NCI-H1930 (cell line): ENCODE measurements at places on chromosomes 2 and 18.

GRCh38 chr2:120666433-120666832 lies 69.2 kb upstream of the GLI2 start:
- no peak for DNase-seq

- DNase-seq = no peak
Observed at GRCh38 chr2:96913398-96914202, 43.7 kb upstream of the SEMA4C start.

- DNase-seq = no peak
Observed at GRCh38 chr18:32891797-32892196, 119.0 kb upstream of the KLHL14 start.

DNA sequence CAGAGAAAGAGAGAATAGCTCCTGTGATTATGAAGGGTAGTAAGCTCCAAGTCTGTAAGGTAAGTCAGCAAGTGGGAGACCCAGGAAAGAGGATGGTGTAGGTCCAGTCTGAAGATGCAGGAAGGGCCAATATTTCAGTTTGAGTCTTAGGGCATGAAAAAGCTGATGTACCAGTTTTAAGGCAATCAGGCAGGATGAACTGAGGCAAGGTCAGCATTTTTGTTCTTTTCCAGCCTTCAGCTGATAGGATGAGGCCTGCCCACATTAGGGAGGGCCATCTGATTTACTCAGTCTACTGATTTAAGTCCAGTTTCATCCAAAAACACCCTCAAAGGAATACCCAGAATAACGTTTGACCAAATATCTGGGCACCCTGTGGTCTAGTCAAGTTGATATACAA lies 347.3 kb downstream of the CMPK2 start:
- no peak for DNase-seq

DNA sequence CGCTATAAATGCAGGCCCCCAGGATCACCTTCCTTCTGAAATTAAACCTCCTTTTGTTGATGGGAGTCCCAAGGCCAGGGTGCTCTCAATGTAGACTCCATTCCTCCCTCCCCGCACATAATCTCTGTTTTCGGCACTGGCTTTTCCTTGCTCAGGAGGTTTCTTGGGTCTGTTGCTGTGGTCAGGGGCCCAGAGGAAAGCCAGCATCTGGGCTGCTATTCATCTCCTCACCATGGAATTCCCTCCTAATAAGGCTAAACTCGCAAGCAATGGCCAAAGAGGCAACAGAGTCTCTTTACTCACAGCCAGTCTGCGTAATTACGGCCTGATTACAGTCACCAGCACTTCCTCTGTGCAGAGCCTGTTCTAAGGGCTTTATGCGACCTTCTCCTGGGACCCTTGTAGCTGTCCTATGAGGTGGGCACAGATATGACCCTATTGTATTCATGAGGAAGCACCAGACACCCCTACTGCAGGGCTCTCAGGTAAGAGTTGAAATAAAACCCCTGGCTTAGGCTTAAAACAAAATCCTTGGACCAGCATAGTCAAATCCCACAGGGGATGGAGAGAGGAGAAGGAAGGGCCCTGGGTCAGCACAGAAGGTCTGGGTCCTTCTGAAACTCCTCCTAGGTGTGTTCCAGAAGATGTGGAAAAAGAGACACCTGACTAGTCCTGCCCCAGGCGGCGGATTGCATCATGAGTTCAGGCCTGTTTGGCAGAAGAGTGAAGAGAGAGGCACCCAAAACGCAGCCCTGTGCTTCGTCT lies 105.0 kb upstream of the SH3BP4 start:
- no peak for DNase-seq

DNA sequence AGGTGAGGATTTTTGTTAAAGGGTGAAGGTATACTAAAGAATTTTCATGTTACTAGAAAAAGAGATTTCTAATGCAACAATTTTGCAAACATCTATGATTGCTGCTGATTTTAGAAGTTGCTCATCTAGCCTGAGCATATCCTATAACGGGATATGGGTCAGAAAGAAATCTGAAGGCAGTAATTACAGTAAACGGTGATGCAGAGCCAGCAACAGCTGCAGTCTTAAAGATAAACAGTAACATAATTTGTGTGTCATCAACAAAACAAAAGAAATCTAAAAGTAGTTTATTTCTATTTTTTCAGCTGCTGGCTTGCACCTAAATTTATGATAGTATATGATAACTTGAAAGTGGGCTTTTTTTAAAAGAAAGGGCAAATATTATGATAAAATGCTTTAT lies 215.7 kb downstream of the SLC4A10 start:
- DNase-seq = peak; percentile 18

DNA sequence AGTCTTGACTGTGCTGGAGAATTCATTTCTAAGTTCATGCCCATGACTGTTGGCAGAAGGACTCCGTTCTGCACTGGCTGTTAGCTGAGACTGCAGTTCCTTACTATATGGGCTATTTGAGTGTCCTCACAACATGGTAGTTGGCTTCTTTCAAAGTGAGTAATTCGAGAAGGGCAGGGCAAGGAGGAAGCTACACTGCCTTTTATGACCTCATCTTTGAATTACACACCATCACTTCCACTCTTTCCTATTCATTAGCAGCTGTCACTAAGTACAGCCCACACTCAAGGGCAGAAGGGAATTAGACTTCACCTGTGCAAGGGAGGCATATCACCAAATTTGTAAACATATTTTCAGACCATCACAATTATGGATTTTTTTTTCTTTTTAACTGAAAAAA lies 55.9 kb upstream of the EPAS1 start:
- DNase-seq = no peak

DNA sequence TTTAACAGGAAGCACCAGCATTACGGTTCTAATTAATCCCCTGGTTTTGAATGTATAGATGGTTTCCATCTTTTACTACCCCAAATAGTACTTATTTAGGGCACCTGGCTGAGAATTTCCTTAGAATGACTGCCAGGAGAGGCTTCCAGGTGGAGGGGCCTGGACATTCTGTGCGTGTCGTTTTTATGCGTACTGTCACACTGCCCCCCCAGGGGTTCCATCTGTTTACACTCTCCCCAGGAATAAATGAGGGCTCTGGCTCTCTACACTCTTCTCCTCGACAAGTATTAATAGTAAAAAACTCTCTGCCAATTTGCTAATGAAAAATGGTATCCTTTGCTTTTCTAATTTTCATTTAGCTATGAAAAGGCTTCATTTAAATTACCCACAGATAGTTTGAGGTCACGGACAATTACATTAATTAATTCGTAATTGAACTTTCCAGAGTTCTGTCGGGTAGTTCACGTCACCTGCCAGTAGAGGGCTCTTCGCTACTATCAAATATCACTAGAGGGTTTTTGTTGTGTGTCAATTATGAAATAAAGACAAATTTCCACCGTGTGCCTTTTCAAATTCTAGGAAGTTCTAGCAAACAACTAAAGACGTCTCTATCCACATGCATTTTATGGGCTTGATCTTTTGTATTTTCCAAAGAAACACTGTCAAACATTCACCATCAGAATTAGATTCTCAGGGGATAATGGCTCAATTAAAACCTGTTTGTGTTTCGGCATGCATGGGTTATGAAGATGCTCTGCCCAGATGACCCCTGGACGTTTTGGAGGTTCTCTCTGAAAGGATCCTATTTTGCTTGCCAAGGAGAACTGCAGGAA lies 88.8 kb upstream of the ASB18 start:
- no peak for DNase-seq

DNA sequence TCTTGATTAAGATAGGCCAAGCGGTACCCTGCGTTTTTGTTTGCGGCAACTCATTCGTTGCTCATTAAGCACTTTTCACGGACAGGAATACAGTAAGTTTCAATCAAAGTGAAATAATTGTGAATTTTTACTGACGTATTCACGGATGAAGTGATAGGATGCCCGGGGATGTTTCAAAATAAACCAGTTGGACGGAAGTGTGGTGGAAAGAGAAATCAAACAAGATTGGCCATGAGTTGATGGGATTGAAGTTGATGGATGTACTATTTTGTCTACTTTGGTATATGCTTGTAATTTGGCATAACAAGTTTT lies 481 bp downstream of the TMEM177 start:
- no peak for DNase-seq

- no peak for DNase-seq
Observed at GRCh38 chr2:229611360-229611759, 103.0 kb downstream of the DNER start.

- no peak for DNase-seq
Observed at GRCh38 chr2:170139276-170139967, 38.5 kb upstream of the MYO3B start.

DNA sequence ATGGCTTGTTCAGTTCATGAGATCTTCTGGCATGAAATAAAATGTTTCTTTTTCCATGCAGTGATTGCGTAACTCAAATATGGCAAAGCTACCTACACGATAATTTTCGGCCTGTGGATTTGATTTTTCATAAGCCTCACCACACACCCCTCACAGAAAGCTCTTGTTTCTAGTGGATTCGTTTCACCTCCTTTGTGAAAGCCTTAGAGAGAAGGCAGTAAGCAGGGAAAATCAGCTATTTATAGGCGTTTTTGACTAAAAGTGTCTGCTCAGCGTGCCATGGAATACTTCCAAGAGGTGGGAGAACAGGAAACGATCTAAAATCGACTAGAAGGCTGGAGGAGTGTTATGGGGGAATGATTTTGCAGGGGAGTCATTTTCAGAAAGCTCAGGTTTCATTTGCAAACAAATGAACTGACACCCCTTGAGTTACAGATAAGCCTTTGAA lies 417.9 kb downstream of the TGIF1 start:
- DNase-seq = no peak

- DNase-seq = no peak
Observed at GRCh38 chr2:233470011-233470687, 96.4 kb downstream of the USP40 start.

GRCh38 chr2:120254178-120254577 lies 1.5 kb downstream of the RALB start:
- no peak for DNase-seq

GRCh38 chr18:30334781-30335180 lies 707.8 kb downstream of the DSC3 start:
- DNase-seq = no peak

GRCh38 chr2:187617120-187617519 lies 62.9 kb upstream of the TFPI start:
- DNase-seq = no peak

DNA sequence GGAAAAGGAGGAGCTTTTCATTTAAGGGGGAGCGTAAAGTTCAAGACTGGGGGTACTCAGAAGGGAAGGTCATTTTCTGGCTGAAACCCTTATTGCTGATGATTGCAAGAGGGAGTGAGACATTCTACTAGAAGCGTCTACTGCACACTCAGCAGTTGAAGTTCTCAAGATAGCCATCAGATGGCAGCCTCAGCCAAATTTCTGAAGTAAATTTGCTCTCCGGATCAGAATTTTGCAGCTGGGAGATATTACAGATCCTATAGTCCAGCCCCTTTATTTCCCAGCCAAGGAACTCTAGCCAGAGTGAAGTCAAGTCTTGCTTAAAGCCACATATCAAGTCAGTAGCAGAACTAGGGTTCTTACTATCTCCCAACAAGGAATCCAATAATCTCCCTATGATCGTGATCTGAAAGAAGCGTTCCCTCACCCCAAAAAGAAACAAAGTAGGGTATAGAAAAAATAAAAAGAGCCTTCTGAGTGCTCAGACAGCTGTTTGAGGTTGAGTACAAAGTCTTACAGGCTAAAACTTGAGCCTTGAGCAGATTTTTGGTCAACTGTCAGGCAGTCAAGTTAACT lies 24.0 kb downstream of the RAX start:
- DNase-seq = peak; percentile 79
